ENCODE measurements at places on chromosomes 3 and 15. TPM values are rescaled to one million over a fixed set of nuclear protein-coding genes. Genes with fewer than 3 reads are reported as not detected.

DNA sequence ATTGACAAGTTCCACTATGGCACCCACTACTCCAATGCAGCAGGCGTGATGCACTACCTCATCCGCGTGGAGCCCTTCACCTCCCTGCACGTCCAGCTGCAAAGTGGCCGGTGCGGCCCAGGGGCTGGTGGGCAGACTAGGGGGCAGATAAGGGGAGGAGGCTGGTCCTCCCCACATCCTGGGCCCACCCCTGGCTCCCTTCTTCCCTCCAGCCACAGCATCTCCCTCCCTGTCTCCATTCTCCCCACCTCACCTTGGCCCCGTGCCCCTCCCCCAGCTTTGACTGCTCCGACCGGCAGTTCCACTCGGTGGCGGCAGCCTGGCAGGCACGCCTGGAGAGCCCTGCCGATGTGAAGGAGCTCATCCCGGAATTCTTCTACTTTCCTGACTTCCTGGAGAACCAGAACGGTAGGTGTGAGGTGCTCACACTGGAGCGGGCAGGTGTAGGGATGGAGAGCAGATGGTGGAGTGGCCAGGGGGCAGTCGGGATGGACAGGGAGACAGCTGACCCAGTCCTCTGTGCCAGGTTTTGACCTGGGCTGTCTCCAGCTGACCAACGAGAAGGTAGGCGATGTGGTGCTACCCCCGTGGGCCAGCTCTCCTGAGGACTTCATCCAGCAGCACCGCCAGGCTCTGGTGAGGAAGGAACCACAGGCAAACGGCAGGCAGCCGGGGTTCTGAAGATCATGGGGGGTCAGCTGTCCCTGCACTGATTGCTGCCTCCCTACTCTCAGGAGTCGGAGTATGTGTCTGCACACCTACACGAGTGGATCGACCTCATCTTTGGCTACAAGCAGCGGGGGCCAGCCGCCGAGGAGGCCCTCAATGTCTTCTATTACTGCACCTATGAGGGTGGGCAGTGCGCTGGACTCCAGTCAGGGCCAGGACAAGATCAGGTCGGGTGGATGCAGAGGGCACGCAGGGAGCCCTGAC, 26.0 kb downstream of the NBEAL2 start:
- no peaks in the 10 kb centered on the region for H3K27me3 ChIP-seq
- H3K36me3 ChIP-seq = peaks cover 42% of the 10 kb centered on the region
- H3K4me1 ChIP-seq = no peaks in the 10 kb centered on the region
- no peak overlapping the region for H3K27ac ChIP-seq

- H3K36me3 ChIP-seq = no peaks in the 10 kb centered on the region
- no peaks in the 10 kb centered on the region for H3K4me1 ChIP-seq
- H3K27ac ChIP-seq = no peak overlapping the region
- no peak overlapping the region for H3K4me3 ChIP-seq
- H3K27me3 ChIP-seq = no peaks in the 10 kb centered on the region
Observed at GRCh38 chr3:27253391-27253790, 115.8 kb downstream of the NEK10 start.

DNA sequence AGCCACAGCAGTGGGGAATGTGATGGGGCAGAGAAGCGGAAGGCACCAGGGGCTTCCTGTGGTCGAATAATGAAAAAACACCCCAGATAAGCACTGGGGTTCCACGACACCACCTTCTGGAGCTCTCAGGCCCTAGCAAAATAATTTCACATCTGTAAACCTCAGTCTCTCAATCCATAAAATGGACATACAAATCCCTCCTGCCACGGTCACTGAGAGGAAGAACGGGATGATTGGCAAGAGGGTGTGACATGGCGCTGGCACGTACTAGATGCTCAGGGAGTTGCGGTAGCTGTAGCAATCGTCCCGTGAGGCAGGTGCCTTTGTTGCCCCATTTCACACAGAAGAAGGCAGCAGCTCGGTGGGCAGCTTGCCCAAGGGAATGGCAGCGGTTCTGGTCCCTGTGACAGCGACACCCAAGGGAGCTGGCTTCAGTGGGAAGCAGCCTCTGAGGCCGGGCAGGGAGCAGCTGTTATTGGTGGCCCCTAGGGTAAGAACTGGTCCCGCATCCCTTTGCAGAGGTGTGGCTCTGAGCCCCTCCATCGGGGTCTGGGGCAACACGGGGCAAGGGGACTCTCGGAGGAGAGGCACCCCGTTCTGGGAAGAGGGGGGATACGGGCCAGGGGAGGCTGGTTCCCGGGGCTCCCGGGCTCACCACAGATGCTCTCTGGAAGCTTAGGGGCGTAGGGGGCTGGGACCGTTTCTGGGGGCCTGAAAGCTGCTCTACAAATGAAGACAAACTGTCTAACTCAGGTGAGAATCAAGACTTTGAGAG, 114.0 kb upstream of the ALDH1A3 start:
- no peak for DNase-seq
- H3K27ac ChIP-seq = no peak overlapping the region
- no peaks in the 10 kb centered on the region for H3K27me3 ChIP-seq
- no peaks in the 10 kb centered on the region for H3K36me3 ChIP-seq
- H3K4me1 ChIP-seq = no peaks in the 10 kb centered on the region

DNA sequence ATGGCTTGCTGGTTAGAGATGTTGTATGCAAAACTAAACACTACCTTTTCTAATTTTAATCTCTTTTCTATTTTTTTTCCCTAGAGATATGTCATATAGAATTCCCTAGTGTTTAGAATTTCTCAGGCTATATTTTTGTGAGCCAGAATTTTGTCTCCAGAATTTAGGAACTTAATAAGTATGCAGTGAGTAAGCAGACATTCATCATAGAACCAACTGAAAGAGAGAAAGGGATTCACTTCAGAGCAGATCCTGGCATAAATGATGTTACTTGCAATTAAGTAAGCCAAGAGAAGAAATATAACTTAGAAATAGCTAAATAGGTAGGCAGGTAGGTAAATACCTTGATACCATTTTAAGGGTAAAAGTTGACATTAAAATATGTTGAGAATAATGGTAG, 288.9 kb downstream of the ZNF385D start:
- H3K4me1 ChIP-seq = no peaks in the 10 kb centered on the region
- H3K27ac ChIP-seq = no peak overlapping the region
- no peaks in the 10 kb centered on the region for H3K36me3 ChIP-seq
- H3K4me3 ChIP-seq = no peak overlapping the region

DNA sequence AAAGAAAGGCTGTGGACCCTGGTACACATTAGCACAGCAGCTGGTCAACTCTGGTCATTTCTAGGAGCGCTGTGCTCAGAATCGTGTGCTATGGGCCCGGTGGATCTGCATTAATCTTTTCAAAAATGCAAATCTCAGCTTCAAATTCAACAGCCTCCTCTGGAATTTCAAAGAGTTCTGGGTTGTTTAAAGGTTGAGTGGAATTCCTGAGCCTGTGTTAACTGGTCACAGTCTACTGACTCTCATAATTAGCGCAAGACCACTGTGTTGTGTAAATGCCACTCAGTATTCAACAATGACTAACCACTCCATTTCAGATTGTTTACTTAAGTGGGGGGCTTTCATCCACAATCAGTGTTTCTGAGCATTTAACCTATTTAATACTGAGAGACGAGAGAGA, 2.7 kb upstream of the ARNT2 start:
- H3K27me3 ChIP-seq = no peaks in the 10 kb centered on the region
- no peak for DNase-seq
- no peak overlapping the region for H3K4me3 ChIP-seq
- no peak overlapping the region for H3K27ac ChIP-seq
- H3K36me3 ChIP-seq = no peaks in the 10 kb centered on the region

DNA sequence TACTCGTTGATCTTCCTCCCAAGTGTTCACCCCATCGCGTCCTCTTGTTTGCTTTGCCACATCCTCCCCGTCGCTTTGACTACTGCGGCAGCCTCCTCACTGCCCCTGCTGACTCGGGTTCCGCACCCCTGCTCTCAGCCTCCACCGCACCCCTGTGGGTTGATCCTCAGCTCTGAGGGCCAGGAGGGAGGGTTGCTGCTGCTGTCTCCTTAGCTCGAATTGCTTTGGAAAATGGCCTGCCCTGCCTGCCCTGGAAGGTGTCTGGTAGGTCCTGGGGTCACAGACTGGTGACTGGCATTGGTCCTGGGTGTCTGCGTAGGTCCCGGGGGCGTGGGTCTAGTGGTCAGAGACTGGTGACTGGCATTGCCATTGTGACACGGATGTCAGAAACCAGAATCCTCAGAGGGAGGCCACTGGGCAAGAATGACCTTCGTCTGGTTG, 9.4 kb downstream of the MUC4 start:
- peak; percentile 44 for DNase-seq
- no peak overlapping the region for H3K4me3 ChIP-seq
- no peaks in the 10 kb centered on the region for H3K36me3 ChIP-seq
- peaks cover 10% of the 10 kb centered on the region for H3K4me1 ChIP-seq

- H3K4me1 ChIP-seq = peaks cover 18% of the 10 kb centered on the region
- no peak overlapping the region for H3K4me3 ChIP-seq
- no peaks in the 10 kb centered on the region for H3K27me3 ChIP-seq
Observed at GRCh38 chr15:64089543-64090280, 3.9 kb downstream of the CIAO2A start.

- H3K4me3 ChIP-seq = no peak overlapping the region
- H3K4me1 ChIP-seq = no peaks in the 10 kb centered on the region
- DNase-seq = no peak
- peaks cover 5% of the 10 kb centered on the region for H3K36me3 ChIP-seq
- no peak overlapping the region for H3K27ac ChIP-seq
- H3K27me3 ChIP-seq = no peaks in the 10 kb centered on the region
Observed at GRCh38 chr3:37375184-37376127, 201.1 kb upstream of the LRRFIP2 start.

- peaks cover 6% of the 10 kb centered on the region for H3K27me3 ChIP-seq
- H3K36me3 ChIP-seq = no peaks in the 10 kb centered on the region
Observed at GRCh38 chr15:52788099-52788986, 1.8 kb downstream of the ONECUT1 start.

The PCLAF gene
- total RNA-seq = 1.3 TPM

- H3K27me3 ChIP-seq = no peaks in the 10 kb centered on the region
- H3K27ac ChIP-seq = no peak overlapping the region
- DNase-seq = no peak
- no peaks in the 10 kb centered on the region for H3K36me3 ChIP-seq
Observed at GRCh38 chr3:63508305-63508704, 144.2 kb upstream of the SNTN start.

Measured in naive thymus-derived CD4-positive, alpha-beta T cell (primary cell).